Muscle of leg (tissue), 16 donors: ENCODE measurements at places on chromosomes 12 and 14. TPM values are rescaled to one million over a fixed set of nuclear protein-coding genes. Genes with fewer than 3 reads are reported as not detected.

DNA sequence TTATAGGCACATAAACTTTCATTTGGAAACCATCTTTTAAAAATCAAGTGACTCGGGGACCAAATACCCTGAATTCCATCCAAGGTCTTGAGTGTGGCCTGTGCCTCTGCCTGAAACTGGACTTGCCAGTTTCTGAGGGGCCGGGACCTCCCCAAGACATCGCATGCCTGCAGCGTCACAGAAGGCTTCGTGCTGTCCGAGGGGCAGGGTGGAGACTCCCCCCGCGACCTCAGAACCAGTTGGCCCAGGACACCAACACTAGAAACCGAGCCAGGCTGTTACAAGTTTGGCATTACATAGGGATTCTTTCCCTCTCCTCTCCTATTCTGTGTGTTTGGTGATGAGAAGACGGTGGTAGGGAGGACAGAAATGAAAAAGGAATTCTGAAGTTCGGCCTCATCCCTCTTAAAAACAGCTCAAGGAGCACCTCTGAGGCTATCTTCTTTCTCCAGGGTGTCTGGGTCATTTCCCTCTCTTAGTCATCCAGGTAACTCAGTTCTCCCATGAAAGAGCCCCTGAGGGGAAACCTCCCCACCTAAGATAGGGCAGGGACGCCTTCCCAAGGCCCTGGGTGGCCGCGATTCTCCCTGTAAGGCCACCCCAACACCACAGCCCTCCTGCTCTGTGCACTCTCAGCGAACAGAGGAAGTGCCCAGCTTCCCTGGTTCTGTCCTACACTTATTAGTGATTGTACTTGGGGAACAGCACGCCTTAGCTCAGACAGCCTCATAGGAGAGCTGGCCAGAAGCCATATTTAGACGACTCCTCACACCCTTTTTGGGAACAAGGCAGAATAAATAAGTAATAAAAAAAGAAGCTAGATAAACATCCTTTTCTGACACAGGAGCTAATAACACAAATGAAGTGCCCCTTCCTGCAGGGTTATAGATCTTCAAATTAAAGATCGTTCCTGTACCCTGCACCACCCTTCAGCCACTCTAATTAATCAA lies 93.8 kb downstream of the BCL11B start:
- DNase-seq: peak; percentile 39

The POTEG gene
- not detected for polyA plus RNA-seq

GRCh38 chr12:68276402-68276930 lies 23.1 kb upstream of the IL22 start:
- no peak for DNase-seq

DNA sequence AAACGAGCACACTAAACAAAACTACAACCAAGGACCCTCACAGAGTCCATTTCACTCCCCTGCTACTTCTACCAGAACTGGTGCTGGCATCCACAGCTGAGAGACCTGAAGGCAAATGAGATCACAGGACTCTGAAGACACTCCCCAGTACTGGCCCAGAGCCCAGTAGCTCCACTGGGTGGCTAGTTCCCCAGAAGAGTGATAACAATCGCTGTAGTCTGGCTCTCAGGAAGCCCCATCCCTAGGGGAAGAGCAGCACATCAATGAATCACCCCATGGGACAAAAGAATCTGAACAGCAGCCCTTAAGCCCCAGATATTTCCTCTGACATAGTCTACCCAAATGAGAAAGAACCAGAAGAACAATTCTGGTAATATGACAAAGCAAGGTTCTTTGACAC lies 190.7 kb upstream of the BMP4 start:
- no peak for DNase-seq

The LALBA gene
- not detected for polyA plus RNA-seq

The MORN3 gene
- polyA plus RNA-seq: 0.57 TPM

GRCh38 chr14:68512088-68512487 lies 280.8 kb downstream of the ZFP36L1 start:
- DNase-seq: peak; percentile 89
